ENCODE measurements at places on chromosomes 3 and 15.

- DNase-seq: no peak
Measured at GRCh38 chr3:138875754-138876664, 41.3 kb upstream of the PIK3CB start.

DNA sequence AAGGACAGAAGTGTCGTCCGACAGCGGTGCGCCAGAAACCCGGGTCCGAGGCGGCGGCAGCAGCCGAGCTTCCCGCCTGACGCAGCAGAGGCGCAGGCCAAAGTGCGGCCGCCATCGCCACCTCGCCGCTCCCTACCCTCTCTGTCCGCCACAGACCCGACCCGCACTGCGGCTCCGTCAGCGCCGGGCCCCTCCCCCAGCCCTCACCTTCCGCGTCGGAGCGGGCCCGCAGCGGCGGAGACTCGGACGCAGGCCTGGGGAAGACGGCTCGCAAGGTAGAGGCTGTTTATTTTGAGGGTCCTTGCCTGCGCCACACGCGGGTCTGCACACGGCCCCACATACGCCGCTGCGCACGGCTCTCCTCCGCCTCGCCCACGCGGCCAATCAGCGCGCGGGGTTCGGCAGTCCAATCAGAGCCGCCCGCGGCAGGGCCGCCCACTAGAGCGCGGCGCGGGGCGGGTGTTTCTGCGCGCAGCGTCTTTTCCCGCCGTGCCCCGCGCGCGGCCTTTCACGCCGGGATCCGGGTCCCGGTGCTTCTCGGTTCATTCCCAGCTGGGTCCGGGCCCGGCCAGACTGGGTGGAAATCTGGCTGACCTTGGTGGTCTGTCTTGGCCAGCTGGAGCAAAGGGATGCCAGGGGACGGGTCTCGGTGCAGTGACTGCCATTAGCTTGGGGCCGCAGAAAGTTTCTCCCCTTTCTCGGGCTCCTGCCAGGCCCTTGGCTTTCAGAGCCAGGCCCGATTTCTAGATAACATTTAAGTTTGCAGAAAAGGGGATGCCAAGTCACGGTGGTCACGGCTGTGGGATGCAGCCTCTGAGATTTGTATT, at the start of gene CNBP:
CNBP (minus strand) TSS at position 328 of the 827 bp plus-strand sequence. CDS start 12,139 bp downstream, outside the sequence.
- DNase-seq: peak; percentile 98

DNA sequence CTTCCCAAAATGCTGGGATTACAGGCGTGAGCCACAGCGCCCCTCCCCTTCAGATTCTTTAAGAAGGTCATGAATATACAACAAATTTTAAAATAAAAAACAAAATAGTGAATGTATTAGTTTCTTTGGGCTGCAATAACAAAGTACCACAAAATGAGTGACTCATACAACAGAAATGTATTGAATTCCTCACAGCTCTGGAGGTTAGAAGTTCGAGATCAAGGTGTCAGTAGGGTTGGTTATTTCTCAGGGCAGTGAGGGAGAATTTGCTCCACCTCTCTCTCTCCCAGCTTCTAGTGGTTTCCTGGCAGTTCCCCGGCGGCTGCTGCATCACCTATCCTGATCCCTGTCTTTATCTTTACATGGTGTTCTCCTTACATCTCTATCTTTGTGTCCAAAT, 804.0 kb downstream of the ROBO1 start:
- DNase-seq: no peak

GRCh38 chr3:151639418-151639740, 94.3 kb upstream of the AADACL2 start:
- DNase-seq: peak; percentile 77

GRCh38 chr3:143294188-143294587, 174.6 kb downstream of the CHST2 start:
- DNase-seq: peak; percentile 6

GRCh38 chr3:11789412-11789811, 57.3 kb downstream of the TAMM41 start:
- no peak for DNase-seq

- peak; percentile 24 for DNase-seq
Measured at GRCh38 chr15:82647045-82647834, at the start of gene CPEB1. CPEB1 (minus strand) TSS chr15:82647363; CDS start chr15:82628459, 18,904 bp downstream.

DNA sequence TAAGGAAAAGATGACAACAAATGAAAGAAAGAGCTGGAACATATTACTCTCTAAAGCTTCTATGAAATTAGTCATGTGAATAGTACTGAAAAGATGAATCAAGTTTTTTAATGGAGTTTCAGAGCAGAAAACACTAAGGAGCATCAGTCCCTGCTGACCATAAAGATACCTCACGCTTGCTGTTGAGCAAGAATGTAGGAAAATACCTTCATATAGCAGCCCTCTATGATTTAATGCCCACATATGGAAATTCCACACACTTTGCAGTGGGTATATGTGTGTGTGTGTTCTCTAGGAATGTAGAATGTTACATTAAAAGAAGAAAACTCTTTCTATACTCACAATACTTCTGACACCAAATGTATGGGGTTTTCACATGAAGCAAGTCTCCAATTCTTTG, 355.0 kb downstream of the ERC2 start:
- DNase-seq: no peak

DNA sequence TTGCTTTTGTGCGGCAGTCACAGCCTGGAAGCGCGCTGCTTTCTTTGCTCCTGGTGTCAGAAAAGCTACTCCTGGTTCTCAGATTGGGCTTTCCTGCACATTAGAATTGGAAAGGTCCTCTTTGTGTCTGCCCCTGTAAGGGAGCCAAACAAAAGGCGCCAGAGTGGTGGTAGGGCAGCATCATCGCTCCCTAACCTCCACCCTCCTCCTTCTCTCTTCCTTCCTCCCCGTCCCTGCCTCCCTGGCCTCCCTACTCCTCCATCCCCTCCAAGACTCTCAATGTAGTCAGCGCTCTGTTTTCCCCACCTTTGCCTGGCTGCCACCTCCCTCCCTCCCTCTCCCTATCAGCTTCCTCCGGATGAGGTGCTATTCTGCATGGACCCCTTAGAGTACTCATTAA, 65.3 kb downstream of the SH3GL3 start:
- no peak for DNase-seq

- peak; percentile 44 for DNase-seq
Measured at GRCh38 chr3:178513546-178514380, 22.5 kb upstream of the KCNMB2 start.

DNA sequence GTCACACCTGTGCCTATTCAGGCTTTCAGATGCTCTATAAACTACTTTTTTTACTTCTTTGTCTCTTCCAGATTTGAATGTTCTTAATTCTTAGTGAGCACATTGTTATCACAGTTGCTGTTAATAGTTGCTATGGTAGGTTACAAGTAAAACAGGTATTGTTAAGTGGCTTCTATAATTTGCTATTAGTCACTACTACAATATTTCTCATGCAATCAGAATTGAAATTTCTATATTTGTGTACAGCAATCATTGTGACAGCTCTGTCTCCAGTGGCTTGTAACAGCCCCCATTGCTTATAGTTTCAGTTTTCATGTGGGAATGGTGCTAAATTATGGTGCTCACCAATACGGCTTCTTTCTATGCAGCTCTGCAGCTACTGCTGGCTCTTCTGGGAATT, 318.4 kb upstream of the GOLIM4 start:
- no peak for DNase-seq

GRCh38 chr3:172946061-172946460, 195.0 kb downstream of the SPATA16 start:
- DNase-seq: no peak

GRCh38 chr3:71195492-71195891, 388.0 kb downstream of the FOXP1 start:
- no peak for DNase-seq

- no peak for DNase-seq
Measured at GRCh38 chr3:152858170-152858800, 23.4 kb downstream of the P2RY1 start.

- peak; percentile 75 for DNase-seq
Measured at GRCh38 chr3:65979162-65979561, 59.6 kb downstream of the MAGI1 start.

- peak; percentile 36 for DNase-seq
Measured at GRCh38 chr3:29686889-29687592, 406.2 kb downstream of the RBMS3 start.

GRCh38 chr15:25582886-25583285, 144.1 kb upstream of the UBE3A start:
- no peak for DNase-seq

DNA sequence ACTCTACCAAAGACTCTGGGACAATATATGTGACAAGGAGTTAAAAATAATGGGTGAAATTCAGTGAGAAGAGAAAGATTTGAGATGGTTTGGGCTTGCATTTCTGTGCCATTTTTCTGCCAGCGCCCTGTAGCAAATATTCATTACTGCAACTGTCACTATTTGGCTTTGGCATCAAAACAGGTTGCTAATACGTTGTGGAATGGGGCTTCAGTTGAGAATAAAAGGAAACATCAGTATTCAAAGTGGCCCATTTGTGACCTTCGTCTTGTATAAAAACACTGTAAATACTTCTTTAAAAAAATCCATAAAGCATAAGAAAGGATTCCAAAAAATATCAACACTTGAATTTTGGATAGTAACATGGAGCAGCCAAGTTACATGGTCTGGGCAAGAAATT, 309.2 kb downstream of the ZNF385D start:
- DNase-seq: no peak

DNA sequence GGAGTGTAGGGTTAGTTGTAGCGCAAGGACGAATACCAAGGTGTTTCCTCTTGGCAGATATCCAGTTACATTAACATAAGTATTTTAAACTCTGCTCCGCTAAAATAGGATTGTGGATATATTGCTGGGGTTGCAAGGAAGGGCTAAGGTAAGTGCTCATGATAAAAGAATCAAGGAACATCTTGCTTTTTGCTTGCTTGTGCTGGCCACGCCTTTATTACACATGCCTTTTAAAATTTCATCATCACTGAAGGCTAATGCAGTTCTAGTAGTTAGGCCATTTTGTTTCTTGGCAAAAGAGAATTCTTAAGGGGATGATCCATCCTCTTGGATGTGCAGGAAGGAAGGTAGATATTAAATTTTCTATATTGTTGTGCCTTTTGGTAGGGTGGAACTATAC, 415.6 kb upstream of the TPM1 start:
- no peak for DNase-seq

GRCh38 chr3:67685499-67685898, 31.1 kb upstream of the SUCLG2 start:
- peak; percentile 2 for DNase-seq

DNA sequence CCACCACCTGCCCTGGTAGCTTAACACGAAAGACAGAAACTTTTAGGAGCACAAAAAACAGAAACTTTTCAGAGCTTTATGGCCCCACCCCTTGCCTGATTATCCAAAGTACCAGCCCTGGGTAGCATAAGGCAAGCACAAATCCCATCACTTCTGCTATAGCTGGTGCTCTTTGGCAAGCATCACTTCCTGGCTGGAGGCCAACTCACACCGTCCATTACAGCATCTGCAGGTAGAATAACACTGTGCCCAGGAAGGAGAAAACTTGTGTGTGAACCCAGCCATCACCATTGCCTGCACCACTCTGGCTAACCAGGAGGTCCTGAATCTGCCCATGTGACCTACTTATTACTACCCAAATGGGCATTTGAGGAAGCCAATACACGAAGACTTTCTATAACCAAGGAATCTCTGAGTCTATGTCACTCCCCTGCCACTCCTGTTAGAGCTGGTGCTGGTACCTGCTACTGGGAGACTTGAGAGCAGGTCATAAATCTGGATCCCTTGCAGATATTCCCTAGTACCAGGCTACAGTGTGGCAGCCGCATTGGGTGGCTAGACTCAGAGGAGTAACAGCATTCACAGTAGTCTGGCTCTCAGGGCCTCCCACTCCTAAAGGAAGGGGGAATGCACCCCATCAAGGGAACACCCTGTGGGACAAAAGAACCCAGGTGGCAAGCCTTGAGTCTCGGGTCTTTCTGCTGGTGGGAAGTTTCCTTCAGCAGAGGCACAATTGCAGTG, 73.3 kb upstream of the AKAP13 start:
- DNase-seq: no peak

DNA sequence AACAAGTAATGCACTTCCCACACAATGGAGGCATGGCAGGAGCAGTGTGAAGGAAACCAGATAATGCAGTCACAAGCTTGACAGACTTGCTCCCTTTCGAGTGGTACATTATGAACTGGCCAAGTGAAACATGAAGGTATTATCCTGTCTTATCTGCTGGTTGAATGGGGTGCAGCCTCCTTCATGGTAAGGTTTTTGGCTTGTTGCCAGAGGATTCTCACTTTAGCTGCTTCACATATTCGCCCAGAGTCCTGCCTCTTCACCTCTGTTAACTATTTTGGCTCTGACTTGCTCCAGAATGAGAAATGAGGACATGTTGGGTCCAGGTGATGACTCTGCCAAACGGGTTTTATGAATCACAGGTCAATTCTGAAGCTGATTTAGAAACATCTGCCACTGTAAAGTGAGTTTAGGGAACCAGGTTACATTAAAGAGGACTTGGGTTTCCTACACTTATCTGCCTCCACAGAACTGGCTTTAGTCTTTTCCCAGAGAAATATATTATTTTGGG, 19.5 kb upstream of the CCDC39 start:
- DNase-seq: no peak

GRCh38 chr3:130960139-130960795, 66.4 kb downstream of the ASTE1 start:
- no peak for DNase-seq

DNA sequence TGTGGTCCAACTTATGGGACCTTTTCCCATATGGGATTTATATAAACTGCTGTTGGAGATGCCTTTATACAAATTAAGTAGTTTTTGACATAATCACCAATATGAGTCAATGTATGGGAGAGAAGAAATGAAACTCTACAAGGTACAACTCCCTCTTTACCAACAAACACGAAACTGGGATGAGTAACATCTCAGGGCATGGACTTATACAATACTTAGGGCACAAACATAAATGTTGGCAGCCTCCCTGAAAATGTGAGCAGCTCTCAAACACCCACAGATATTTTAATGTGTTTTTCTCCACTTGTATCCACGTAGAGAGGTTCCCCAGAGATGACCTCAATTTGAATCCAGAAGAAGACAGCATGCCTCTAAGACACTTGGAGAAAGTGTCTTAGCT, 161.6 kb downstream of the MAGI1 start:
- no peak for DNase-seq

DNA sequence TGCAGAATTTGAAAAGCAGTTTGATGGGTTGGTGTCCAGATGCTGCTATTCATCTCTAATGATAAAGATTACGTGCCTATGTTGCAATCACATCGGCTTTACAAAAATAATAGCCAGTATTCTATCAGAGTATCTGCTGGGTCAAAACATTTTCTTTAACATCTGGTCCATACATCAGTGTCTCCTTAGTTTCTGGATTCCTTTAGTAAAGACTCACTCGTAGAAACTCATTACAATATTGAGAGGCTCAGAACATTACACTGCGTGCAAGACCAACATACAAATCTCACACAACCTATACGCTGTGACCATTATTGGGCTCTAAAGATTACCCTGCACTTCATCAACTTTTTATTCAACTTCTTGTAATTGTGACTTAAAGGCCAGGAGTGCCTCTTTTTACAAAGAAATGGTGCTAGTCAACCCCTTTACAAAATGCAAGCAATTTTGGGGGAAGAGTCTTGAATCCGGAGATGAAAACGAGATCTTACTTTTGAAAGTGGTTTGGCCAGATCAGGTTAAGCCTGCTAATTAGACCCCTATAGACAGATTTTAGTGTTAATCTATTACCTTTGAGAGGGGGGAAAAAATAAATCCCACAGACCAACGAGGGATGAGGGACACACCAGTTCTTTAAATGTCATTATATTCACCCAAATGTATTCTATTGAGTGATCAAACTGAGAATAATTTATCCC, 2.9 kb downstream of the TRA2B start:
- DNase-seq: no peak
